ENCODE measurements at places on chromosomes 5 and 9.

GRCh38 chr5:149561848-149562247, 10.6 kb upstream of the CSNK1A1 start:
- no peak for DNase-seq

- no peak for DNase-seq
Measured at GRCh38 chr5:33650911-33651310, 210.1 kb downstream of the TARS1 start.

DNA sequence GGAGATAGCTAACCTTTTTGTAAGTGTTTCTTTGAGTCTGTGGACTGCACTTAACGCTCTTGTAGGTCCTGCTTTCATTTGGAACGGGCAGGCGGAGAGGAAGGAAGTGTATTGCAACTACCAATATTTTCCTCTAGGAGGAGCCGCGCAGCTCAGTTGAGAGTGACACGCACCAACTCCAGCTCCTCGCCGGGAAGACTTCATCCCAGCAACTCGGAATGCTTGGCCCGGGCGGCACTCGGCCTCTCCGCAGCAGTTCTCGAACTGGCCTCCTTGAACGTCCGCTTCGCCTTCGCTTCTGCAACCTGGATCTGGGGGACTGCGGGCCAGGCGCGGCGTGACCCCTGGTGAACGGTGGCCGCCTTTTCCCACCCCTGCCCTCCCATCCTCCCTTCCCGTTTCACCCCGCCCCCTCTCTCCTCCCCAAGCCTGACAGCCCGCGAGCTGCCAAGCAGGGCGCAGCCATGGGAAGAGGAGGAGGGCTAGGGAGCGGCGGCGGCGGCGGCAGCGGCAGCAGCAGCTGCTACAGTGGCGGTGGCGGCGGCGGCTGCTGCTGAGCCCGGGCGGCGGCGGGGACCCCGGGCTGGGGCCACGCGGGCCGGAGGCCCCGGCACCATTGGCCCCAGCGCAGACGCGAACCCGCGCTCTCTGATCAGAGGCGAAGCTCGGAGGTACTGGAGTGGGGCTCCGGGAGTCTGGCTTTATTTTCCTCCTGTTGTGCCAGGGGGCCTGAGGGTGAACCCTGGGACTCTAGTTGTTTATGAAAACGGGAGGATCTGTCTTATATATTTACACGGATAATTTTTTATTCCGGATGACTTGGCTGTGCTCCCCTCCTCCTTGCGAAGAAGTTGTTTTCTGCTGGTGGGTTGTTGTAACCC, at the start of gene GHR:
Gene GHR, plus strand, starts transcription at position 155 of the 881 bp plus-strand sequence. CDS start 142,436 bp downstream, outside the sequence.
- DNase-seq: no peak

DNA sequence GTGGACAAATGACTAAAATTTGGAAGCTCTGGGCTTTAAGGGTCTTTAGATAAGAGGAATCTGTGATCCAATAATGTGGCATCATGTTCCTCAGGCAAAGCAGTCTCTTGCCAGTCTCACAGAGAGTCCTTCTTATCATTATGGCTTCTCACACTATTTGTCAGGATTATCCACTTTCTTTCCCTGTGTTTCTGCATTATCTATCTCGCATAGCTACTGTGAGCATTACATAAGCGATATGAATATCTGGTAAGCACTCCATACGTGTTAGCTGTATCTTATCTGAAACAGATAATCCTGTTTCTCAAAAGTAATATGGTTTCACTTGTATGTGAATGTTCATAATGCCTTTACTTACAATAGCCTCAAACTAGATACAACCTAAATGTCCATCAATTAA, 9.6 kb downstream of the MCC start:
- DNase-seq: no peak

DNA sequence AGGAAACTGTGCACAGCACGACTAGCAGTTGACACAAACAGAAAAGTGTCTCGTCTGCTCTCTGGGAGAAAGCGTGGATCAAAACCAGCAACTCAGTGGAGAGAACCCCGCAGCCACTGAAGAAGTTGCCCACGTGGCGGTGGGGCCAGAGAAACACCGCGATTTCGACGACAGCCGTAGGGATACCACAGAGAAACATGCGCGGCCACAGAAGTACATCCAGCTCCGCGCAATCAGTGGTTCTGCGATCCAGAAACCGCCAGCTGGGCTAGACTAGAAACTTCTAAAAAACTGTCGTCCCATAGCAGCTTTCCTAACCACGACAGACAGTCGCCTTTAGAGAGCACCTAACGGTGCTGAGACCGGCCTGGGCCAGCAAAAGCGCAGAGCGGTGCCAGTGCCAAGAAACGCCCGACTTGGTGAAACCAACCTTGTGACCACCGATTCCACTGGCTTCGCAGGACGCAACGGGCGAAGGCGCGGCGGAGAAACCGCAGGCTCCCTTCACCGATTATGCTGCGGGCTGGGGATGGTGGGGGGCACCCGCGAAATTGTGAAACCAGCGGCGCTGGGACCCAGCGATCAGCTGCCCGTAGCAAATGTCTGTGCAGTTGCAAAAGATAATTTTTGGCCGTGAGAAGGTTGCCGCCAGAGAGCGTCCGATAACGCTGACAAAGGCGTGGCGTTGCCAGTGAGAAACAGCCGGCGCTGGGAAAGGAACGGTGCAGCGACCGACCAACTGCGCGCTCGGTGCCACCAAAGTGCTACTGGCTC, 2.7 kb upstream of the ANXA2R start:
- peak; percentile 50 for DNase-seq

GRCh38 chr5:1855596-1855995, 27.1 kb downstream of the IRX4 start:
- no peak for DNase-seq

- no peak for DNase-seq
Measured at GRCh38 chr5:172608773-172609172, 32.3 kb upstream of the NEURL1B start.

GRCh38 chr5:135434591-135435466, 12.3 kb downstream of the DCANP1 start:
- no peak for DNase-seq

- DNase-seq: no peak
Measured at GRCh38 chr5:42404366-42404765, 18.9 kb upstream of the GHR start.

GRCh38 chr9:16575142-16575985, 295.1 kb downstream of the BNC2 start:
- DNase-seq: no peak

GRCh38 chr5:107401470-107402122, 269.1 kb downstream of the EFNA5 start:
- no peak for DNase-seq

DNA sequence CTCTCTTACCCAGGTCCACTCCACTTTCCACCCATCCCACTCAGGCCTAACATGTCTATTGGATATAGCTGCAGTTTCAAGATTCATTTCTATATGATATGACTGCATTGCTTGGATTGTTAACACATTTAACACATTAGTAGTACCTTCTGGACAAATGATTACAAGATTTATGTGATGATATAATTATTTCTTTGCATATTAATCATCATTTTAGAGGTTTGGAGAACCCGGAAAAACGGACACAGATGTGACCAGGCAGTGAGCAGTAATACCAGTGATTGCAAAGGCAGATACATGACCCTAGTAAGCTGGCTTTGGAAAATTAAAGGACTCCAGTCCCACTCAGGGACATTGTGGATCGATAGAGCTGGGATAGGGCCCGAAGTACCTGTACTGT, 103.8 kb downstream of the PRR16 start:
- DNase-seq: no peak

GRCh38 chr5:59598547-59598874, 295.0 kb downstream of the PDE4D start:
- DNase-seq: no peak

- no peak for DNase-seq
Measured at GRCh38 chr5:107743373-107744000, 72.8 kb upstream of the EFNA5 start.

GRCh38 chr9:115756736-115757135, 396.9 kb upstream of the PAPPA start:
- DNase-seq: no peak

- no peak for DNase-seq
Measured at GRCh38 chr9:120891245-120891883, 14.4 kb upstream of the PHF19 start.

GRCh38 chr9:137164370-137165249, 5.2 kb downstream of the LRRC26 start:
- no peak for DNase-seq

DNA sequence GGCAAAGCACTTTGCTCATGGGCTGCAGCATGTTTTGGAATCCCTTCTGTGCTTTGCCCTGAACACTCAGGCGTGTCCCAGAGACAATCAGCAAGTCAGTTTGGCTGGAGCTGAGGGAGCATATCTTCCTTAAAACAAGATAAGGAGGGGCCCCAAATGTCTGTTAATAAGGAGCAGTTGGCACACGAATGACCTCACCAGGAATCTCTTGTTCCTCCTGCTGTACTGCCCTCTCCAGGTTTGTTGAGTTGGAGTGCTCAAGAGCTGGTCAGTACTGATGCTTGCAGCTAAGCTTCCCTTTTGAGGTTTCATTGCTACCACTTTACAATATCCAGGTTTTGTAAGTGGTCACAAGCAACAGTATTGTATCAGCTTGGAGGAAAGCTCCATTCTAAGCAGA, 101.3 kb upstream of the EGFLAM start:
- DNase-seq: no peak

DNA sequence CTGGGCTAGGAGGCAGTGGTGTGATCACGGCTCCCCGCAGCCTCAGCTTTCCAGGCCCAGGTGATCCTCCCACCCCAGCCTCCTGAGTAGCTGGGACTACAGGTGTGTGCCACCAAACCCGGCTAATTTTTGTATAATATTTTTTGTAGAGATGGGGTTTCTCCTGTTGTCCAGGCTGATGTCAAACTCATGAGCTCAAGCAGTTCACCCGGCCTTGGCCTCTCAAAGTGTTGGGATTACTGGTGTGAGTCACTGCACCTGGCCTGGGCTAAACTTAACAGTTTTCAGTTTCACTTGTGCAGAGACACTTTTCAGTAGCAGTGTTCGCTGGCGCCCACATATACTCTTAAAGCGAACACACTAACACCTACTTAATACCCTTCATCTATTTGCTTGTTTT, 205.6 kb upstream of the ZNF608 start:
- DNase-seq: no peak

GRCh38 chr9:134595014-134595413, 46.6 kb upstream of the COL5A1 start:
- no peak for DNase-seq

DNA sequence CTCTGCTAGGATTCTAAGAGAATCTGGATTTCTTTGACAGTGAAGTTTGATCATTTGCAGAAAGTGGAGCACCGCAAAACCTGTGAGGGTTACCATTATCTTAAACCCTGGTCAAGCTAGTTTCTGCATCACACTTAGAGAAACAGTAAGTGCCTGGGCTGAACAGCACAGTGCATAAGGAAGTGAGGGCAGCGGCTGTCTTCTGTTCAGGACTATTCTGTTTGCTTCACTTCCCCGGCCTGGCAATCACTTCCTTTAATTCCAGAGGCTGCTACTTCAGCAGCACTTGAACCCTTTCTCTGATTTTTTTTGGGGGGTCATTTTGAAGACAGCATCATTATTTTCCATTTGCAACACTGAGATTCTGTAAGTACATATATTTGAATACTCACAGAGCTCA, 32.0 kb downstream of the SEMA6A start:
- no peak for DNase-seq

GRCh38 chr5:44987026-44987425, 178.3 kb downstream of the MRPS30 start:
- DNase-seq: no peak

DNA sequence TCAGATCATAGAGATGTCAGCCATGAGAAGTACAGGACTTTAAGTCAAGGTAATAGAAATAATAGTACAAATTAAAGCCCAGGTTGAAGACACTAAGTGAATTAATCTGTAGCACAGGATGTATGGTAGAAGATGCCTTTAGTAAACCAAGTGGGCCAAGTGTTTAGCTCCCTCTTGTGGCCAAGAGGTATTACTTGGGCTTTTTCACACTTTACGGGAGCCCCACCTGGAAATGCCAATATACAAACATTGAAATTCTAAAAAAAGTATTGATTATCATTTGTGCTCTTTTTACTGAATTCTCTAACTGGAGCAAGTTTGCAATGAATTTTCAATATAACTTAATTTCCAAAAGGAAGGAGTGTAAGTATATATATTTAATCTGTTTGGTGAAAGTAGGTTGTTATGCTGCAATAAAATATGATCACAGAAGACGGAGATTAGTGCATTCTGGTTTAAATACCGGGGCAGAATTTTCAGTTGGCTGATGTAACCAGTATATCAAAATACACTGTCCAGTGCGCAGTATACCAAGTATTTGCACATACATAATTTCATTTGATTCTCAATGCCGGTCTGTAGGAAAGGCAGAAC, 84.7 kb downstream of the PARP8 start:
- DNase-seq: no peak

Data from stimulated activated CD4-positive, alpha-beta T cell treated with anti-CD3 and anti-CD28 coated beads, Interleukin-1b, Interleukin-23, amount 100 ng/mL, for 24 hours (primary cell).